ENCODE measurements at places on chromosomes 16 and 17. TPM values are rescaled to one million over a fixed set of nuclear protein-coding genes. Genes with fewer than 3 reads are reported as not detected.

Gene TOP3A
- polyA plus RNA-seq, result 13.4 TPM

Gene RPH3AL
- 3.3 TPM for polyA plus RNA-seq

Gene FOXF1
- polyA plus RNA-seq, result not detected

DNA sequence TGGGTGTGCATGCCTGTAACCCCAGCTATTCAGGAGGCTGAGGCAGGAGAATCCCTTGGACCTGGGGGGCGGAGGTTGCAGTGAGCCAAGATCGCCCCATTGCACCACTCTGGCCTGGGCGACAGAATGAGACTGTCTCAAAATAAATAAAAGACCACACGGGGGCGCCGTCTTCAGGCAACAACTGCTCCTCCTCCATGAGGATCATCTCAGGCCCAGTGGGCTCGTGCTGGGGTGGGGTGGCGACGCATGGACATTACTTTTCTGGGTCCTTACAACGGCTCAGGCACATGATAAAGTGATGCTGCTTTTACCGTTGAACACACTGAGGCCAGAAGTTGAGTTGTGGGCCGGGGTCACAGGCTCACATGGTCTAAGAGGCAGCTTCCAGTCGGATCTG lies 56.2 kb downstream of the PRMT7 start:
- H3K4me3 ChIP-seq, result no peak overlapping the region
- DNase-seq, result peak; percentile 63
- H3K27me3 ChIP-seq, result no peaks in the 10 kb centered on the region

DNA sequence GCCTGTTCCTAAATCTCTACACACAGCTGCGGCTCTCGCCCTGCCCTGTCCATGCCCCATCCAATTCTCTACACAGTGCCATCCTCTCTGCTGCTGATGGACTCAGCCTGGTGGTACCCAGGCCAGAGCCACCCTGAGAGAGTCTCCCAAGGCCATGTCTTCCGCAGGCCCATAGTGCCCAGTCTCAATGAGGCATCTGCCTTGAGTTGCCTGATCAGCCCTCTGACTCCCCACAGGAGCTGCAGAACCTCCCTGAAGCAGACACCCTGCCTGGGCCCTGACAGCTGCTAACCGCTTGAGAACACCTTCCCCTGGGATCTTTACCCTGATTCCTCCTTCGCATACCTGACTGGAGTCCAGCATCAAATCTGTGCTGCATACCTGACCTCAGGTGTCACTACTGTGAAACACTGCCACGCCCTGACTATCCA lies 13.3 kb downstream of the TSPOAP1 start:
- no peak overlapping the region for H3K4me3 ChIP-seq
- no peaks in the 10 kb centered on the region for H3K36me3 ChIP-seq
- DNase-seq, result no peak
- no peaks in the 10 kb centered on the region for H3K27me3 ChIP-seq
- peaks cover 12% of the 10 kb centered on the region for H3K4me1 ChIP-seq

GRCh38 chr17:59105852-59106462 lies 723 bp downstream of the TRIM37 start:
- no peaks in the 10 kb centered on the region for H3K36me3 ChIP-seq
- H3K27me3 ChIP-seq, result no peaks in the 10 kb centered on the region
- peaks cover 12% of the 10 kb centered on the region for H3K4me1 ChIP-seq
- DNase-seq, result no peak
- H3K27ac ChIP-seq, result peak overlapping the region; percentile 88
- H3K4me3 ChIP-seq, result peak overlapping the region; percentile 56

- peaks cover 30% of the 10 kb centered on the region for H3K36me3 ChIP-seq
- H3K4me1 ChIP-seq, result peaks cover 49% of the 10 kb centered on the region
- H3K4me3 ChIP-seq, result no peak overlapping the region
- peak overlapping the region; percentile 83 for H3K27ac ChIP-seq
- no peak for DNase-seq
- no peaks in the 10 kb centered on the region for H3K27me3 ChIP-seq
Measured at GRCh38 chr17:31509805-31510177, 118.3 kb downstream of the RAB11FIP4 start.

GRCh38 chr16:87954826-87955225 lies 3.6 kb downstream of the BANP start:
- H3K27ac ChIP-seq, result peak overlapping the region; percentile 87
- no peaks in the 10 kb centered on the region for H3K36me3 ChIP-seq
- peaks cover 83% of the 10 kb centered on the region for H3K4me1 ChIP-seq
- no peak overlapping the region for H3K4me3 ChIP-seq
